ENCODE measurements at places on chromosomes 3 and 15.

- DNase-seq, result no peak
These were observed 19.4 kb downstream of the GNB5 start for GRCh38 chr15:52171807-52172206.

- DNase-seq, result peak; percentile 30
These were observed 8.8 kb downstream of the RPL39L start for GRCh38 chr3:187130346-187131066.

DNA sequence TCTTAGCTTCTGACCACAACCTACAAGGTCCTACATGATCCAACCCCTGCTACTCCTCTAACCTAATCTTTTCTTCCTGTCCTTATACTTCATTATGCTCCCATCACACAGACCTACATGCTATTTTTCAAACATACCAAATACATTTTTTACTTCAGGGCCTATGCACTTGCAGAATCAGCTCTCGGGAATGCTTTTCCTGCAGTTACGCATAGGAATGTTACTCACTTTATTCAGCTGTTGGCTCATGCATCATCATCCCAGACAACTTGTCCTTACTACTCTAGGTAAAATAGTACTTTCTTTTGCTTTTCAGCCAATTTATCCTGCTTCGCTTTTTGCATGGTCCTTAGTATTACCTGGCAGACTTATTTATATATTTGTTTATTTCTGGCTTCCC, 105.6 kb downstream of the OXSM start:
- no peak for DNase-seq

GRCh38 chr3:60629816-60630215, 621.4 kb downstream of the FHIT start:
- DNase-seq, result no peak

- DNase-seq, result no peak
These were observed at the start of gene GJD2 for GRCh38 chr15:34754674-34755418. Gene GJD2, minus strand, starts transcription at chr15:34754998. Its CDS starts 510 bp downstream, at chr15:34754488.

DNA sequence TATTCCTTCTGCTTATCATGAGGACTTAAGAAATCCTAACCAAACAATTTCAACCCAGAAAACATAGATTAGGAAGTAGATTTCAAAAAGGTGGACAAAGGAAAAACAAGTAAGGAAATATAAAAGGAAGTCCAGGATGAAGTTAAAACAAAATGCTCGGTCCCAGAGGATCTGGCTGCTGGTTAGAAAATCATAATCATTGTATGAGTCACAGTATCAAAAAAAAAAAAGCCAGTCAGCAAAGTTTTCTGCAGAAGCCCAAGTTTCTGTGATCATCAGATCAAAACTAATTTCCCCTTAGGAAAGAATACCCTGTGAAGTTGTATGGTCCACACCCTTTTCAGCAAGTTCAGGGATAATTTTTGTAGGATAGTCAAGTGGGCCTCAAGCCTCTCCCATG, 43.0 kb upstream of the LRTM1 start:
- DNase-seq, result no peak

DNA sequence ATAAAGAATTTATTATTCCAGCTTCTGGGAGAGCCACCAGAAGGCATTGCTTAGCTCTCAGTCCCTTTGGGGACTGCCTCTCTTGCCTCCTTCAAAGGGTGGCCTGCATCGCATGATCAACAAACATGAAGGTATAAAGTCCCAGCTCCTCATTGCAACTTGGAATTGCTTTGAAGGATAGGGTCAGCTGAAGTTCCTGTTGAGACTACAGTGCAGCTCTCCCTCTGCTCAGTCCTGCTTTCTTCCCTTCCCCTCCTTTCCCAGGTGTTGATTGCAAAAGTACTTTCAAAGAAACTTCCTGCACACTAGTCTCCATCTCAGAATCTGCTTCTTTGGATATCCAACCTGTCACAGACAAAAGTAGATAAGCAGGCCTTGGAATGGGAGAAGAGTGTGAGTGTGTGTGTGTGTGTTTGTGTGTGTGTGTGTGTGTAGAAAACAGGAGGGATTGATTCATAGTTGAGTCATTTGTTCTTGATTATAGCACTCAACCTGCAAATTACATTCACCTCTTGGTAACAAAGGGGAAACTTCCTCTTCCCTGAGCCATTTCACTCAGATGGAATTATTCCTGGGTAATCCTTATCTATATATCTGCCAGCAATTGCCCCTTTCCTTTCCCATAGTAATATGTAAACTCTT, 13.7 kb downstream of the CCR8 start:
- DNase-seq, result no peak

DNA sequence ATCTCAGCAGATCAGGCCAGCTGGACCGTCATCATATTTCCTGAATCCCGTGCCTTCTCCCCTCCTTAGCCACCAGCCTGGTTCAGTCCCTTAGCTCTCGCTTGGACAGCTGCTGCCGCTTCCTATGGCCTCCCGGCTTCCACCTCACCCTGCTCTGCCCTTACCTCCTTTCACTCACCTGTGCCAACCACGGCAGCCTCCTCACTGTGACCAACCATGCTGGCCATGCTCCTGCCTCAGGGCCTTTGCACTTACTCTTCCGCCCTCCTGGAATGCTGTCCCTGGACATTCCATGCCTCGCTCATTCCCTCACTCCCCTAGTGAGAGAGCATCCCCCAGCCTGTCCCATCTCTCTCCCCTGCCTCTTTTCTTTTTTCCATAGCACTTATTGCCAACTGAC, 19.2 kb downstream of the GRIP2 start:
- DNase-seq, result no peak

DNA sequence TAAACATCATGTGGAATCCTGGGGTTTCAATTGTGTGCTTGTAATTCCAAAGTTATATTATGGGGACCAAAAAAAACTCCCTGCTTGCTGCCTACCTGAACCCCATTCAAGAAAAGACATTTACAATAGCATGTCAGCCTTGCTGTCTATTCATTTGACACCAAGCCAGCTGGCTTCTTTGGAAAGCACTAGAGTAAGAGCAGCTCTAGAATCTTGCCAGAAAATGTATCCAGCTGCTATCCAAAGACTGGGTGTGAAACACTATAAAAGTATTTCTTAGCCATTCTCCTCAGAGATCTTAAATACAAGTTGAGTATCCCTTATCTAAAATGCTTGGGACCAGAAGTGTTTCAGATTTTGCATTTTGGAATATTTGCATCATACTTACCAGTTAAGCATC, 87.4 kb downstream of the RAD18 start:
- DNase-seq, result no peak

DNA sequence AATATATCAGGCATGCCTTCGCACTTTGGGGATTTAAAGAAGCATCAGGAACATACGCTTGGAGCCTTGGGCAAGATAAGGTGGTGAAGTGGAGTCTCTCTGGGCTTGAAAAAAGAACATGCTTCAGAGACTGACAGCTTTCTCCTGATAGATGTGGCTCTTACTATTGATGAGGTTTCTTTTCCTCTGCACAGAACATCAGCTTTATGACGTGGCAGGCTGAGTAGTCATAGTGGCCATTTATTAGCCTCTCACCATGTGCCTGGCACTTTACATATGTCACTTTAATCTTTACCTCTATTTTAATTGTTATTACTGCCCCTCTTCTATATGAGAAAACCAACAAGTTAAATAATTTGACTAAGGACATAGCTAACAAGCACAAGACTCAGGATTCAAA, 19.0 kb upstream of the LRRC58 start:
- no peak for DNase-seq

DNA sequence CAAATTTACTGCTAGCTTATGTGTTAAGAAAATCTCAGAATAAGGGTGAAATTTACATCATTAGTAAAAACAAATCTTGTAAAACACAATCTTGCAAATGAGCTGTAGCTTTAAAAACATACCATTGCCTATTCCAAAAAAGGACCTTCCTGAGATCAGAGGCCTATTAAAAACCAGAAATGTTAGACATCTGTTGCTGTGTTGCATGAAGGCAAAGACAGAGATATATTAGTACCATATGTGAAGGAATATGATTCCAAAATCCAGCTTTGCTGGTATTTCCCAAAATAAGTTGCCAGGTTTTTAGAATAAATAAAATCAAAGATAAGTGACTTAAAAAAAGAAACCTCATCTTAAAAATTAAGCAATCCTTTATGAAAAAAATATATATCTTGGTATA, 504.1 kb upstream of the CDIN1 start:
- no peak for DNase-seq

GRCh38 chr15:89111961-89112340, 23.7 kb downstream of the ABHD2 start:
- DNase-seq, result no peak

DNA sequence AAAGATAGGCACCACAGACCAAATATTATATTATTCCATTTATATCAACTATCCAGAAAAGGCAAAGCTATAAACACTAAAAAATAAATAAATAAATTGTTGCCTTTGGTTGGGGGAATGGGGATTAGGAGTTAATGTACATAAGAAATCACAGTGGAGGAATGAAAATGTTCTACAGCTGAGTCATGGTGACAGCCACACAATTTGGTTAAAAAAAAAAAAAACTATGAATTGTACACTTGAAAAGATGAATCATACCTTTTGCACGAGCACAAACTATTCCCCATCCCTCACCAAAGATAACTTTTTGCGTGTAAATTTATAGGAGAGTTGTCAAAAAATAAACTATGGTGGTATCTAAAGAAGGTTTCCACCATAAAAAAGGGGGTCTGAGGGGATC, 103.2 kb downstream of the TBC1D5 start:
- DNase-seq, result no peak

GRCh38 chr3:23654571-23654970, 151.2 kb upstream of the UBE2E1 start:
- no peak for DNase-seq

All from activated gamma-delta T cell treated with anti-CD3 and anti-CD28 coated beads, Interleukin-2, amount 50 U/mL, for 16 hours (primary cell).